NCI-H1436 treated with DMSO at 0.1 percent for 48 hours (cell line): ENCODE measurements at places on chromosomes 1 and 21.

- no peak for DNase-seq
Measured at GRCh38 chr1:66374148-66374547, 159.8 kb upstream of the SGIP1 start.

DNA sequence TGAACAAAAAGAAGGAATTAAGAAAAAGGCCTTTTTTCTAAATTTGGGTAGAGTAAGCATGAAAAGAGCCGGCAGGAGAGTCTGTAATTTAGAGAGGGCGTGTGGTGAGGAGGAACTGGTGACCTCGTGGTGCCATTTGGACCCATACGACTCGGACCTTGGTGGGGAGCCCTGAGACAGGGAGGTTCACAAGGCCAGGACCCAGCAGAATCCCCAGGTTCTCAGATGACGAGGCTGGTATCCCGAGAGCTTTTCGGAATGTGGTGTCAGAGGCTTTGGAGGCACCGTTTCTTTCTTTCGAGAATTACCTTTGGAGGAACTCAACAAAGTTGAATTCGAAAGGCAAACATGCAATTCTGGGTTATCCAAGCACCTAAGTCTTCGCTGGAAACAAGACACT is 34.8 kb downstream of the CLIC6 start:
- no peak for DNase-seq

DNA sequence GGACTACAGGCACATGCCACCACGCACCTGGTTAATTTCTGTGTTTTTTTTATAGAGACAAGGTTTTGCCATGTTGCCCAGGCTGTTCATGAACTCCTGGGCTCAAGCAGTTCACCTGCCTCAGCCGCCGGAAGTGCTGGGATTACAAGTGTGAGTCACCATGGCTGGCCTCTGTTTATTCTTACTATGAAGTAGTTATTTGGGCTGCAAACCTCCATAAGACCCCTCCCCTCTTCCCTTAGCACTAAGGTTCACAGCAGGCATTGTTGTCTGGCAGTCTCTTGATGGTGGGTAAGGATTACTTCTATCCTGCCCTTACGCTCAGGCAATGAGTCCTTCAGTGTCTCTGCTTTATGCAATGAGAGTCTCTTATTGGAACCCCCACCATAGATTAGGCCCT is 51.8 kb downstream of the ANGPTL1 start:
- no peak for DNase-seq

- no peak for DNase-seq
Measured at GRCh38 chr1:114164840-114165543, 11.3 kb upstream of the SYT6 start.

DNA sequence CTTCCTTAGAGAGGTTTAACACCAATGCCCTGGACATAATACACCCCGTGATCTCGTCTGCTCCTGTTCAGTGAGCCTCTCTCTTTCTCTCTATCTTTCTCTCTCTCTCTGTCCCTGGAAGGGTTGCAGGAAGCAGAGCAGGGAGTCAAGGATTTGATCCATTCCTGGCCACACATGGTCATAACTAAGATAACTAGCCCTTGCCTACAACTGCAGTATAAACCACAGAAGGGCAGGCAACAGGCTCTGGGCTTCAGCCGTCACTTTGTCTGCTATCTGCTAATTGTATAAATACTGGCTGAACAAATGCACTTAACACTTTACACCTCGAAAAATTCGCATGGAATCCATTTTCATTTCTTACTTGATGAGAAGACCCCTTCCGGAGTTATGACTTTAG is 357.5 kb upstream of the RUNX1 start:
- no peak for DNase-seq

GRCh38 chr1:33682371-33682770 is 181.5 kb upstream of the HMGB4 start:
- DNase-seq, result no peak

DNA sequence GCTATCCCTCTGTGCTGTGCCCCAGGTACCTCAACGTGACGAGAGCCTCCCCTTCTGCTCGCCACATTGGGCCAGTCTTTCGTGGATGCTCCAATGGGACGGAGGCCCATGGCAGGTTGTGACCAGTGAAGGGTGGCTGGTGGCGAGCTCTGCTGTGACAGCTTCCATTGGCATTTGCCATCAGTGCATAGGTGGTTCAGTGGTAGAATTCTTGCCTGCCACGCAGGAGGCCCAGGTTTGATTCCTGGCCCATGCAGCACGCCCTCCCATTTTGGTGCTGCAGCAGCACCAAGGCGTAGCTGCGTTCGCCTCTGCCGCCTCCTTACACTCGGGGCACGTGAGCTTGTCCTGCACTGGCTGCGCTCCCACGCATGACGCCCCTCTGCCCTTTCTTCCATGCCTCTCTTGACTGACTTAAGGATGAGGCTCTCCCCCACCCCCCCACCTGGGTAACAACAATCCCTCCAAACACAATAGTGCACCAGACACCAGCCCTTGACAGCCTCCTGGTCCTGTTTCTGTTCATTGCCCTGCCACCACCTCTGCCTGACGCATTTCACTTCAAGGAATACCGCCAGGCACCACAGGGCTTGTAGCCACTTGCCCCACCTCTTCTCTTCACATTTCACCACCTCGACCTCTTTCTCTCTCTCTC is 24.7 kb upstream of the FCGR2A start:
- DNase-seq, result no peak

- no peak for DNase-seq
Measured at GRCh38 chr1:11610629-11611180, 43.5 kb downstream of the FBXO2 start.

DNA sequence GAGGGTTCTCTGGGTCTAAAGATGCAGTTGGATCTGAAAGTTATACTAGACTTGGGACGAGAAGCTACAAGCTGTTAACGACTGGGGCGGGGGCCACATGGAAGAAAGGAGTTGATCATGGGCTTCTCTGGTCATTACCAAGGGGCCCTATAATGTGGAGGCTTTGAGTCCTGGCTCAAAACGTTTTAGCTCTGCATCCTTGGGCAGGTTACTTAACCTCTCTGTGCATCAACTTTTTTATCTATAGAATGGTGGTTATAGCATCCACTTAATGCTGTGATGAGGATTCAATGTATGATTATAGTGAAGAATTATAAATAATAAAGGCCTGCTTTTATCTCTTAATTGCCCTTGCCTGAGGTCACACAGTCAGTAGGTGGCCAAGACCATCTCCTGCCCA is 53.1 kb downstream of the UBIAD1 start:
- no peak for DNase-seq

- no peak for DNase-seq
Measured at GRCh38 chr1:21266119-21266774, 24.0 kb downstream of the ECE1 start.

DNA sequence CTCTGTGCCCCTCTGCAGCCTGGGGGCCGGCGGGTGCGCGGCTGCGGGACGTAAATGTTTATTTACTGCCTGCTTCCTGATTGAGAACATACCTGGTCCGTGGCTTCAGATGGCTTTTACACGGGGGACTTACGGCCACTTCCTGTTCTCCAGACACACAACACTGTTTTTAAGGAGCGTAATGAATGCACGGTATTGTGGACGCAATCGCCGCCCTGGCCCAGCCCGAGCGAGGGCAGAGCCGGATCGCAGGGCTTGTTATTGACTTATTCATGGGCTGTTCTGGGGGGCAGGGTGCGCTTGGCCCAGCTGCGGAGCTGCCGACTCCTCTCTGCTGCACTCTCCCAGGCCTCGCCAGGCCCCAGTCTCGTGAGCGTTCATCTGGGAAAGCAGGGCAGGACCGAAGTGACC is 52.8 kb upstream of the ACTRT2 start:
- no peak for DNase-seq

DNA sequence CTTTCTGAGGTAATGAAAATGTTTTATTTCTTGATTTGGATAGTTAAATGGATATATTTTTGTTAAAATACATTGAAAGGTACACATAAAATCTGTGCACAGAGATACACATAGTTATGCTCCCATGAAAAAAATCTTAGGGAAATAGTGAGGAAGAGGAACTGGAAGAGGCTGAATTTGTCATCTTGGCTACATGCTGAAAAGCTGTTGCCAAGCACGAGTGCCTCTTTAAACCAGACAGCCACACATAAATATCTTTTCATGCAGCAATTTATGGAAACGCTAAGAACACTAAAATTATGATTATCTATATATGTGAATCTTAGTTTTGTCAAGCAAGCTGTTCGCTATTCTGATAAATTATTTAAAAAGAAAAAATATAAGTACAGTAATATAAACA is 12.8 kb upstream of the ADAR start:
- no peak for DNase-seq

DNA sequence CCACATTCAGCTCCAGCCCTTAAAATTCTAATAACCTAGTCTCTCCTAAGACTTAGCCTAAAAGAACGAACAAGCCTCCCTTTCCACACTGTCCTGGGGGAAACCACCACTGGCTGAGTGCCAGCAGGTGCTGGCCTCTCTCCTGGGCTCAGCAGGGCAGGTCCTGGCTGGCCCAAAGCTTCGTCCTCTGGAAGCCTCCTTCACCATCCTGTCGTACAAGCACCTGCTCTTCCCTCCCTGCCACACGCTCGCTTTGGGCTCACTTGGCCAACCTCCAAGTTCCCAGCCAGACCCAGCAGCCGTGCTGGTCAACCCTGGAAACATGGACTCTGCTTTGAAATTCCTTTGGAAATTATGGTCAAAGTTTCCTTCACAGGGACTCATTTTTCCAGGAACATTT is 58.2 kb upstream of the SLC25A33 start:
- DNase-seq, result no peak

DNA sequence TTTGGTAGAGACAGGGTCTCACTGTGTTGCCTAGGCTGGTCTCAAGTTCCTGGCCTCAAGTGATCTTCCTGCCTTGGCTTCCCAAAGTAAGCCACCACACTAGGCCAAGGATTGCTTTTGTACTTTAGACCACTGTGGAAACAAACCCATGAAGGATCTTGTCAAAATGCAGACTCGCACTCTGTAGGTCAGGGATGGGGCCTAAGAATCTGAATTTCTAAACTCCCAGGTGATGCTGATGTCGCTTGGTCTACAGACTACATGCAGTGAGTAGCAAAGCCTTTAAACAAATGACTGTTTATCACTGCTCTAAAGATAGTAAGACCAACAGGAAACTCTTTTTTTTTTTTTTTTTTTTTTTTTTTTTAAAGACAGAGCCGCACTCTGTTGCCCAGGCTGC is 54.1 kb upstream of the MUTYH start:
- DNase-seq, result no peak

GRCh38 chr1:32151319-32151787 is 28.1 kb upstream of the TXLNA start:
- no peak for DNase-seq

GRCh38 chr21:33881689-33882440 is 33.7 kb downstream of the ATP5PO start:
- no peak for DNase-seq

DNA sequence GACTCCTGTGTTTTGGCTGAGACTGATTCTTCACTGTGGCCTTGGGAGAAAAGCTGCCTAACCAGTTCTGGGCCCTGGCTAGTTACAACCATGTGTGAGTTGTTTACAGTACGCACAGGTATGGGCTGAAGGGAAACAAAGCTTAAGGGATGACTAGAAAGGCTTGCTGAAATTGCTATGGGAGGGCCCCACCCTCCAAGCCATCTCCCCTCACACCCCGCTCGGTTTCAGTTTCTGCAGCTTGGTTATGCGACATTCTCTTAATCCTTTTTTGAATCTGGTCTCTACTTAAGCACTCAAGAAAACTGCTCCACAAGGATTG is 43.1 kb downstream of the PBX1 start:
- DNase-seq, result no peak

GRCh38 chr21:39579734-39580332 is 32.9 kb upstream of the B3GALT5 start:
- no peak for DNase-seq

GRCh38 chr1:178066296-178066907 is 27.5 kb upstream of the RASAL2 start:
- DNase-seq, result no peak

- DNase-seq, result no peak
Measured at GRCh38 chr1:28256197-28256827, 3.0 kb upstream of the SESN2 start.

DNA sequence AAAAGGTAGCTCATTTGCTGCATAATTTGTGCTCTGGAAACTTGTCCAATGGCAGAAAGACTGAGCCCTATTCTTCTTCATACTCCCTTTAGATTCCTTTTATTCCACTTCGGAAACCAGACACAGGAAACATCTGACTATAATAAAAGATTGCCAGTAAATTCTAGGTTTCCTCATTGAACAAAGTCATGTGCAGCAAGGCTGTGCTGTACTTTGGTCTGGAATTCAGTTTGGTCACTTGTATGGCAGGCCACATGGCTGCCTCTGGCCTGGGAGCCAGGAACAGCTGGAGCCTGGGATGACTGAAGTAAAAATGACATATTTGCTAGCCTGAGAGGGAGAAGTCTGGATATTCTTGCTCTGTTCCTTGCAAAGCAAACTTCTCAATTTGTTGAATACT is 79.6 kb downstream of the ST3GAL3 start:
- DNase-seq, result no peak

DNA sequence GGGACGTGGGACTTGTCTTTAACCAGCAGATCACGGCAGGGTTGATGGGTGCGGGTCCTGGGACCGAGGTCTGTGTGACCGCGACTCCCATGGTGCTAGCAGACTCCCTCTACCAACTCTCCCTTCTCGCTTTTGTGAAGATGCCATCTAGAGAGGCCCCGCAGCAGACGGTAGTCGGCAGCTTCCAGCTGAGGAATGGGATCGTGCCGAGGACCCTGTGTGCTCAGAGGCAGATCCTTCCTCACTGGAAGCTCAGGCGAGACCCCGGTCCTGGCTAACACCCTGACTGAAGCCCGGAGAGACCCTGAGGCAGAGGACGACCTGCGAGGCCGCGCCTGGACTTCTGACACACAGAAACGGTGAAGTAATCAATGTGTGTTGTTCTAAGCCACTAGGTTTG is 12.5 kb upstream of the SPATC1L start:
- no peak for DNase-seq

GRCh38 chr1:236065509-236066005 is 667 bp upstream of the NID1 start:
- DNase-seq, result no peak

GRCh38 chr21:16420031-16420724 is 690.4 kb downstream of the USP25 start:
- DNase-seq, result no peak

- no peak for DNase-seq
Measured at GRCh38 chr1:1371746-1372711, 3.0 kb downstream of the AURKAIP1 start.

DNA sequence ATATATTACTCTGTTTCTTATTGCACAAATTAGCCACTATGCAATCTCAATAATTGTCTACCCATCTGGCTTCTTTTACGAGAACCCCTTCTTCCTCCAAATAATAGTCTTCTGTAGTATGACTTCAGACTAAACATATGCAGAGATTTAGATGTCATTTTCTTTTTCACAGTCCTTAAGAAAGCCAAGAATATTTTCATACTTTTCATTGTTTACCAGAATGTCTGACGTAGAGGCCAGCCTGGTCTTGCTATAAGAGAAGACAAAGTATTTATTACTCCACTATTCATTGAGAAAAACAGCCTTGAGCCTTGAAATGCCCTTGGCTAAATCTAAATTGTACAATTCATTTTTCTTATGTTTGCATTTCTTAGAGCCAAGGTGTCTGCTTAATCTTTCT is 714.9 kb upstream of the CXADR start:
- DNase-seq, result no peak

- DNase-seq, result no peak
Measured at GRCh38 chr1:157497284-157497683, 55.0 kb downstream of the FCRL5 start.

- no peak for DNase-seq
Measured at GRCh38 chr1:108617724-108618056, 43.2 kb downstream of the HENMT1 start.
